ENCODE measurements at places on chromosomes 5 and 9.

GRCh38 chr9:135695642-135696041, 3.6 kb downstream of the SOHLH1 start:
- no peak for DNase-seq

GRCh38 chr5:5887833-5888232, 465.4 kb downstream of the ICE1 start:
- no peak for DNase-seq

- DNase-seq, result no peak
Measured at GRCh38 chr5:173735691-173736090, 119.2 kb upstream of the BOD1 start.

- no peak for DNase-seq
Measured at GRCh38 chr5:142304013-142304701, 20.7 kb downstream of the SPRY4 start.

DNA sequence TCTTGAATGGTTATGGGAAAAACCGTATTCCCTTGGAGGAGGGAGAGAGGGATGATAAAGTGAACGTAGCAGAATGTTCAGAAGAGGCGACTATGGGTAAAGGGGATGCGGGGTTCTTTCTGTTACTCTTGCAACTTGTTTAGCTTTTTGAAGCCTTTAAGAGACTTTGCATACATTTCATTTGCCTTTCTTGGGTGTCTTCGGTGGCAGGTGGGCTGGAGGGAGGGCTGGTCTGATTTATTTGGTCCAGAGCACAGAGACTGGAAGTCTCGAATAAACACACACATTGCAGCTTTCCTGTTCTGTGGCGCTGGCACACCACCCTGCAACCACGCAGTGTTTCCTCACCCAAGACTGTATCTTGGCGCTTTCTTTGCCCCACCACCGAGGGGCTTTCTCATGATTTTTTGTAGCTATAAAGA, 23.2 kb downstream of the TTF1 start:
- no peak for DNase-seq

GRCh38 chr5:50623666-50624065, 42.8 kb upstream of the PARP8 start:
- DNase-seq, result no peak

DNA sequence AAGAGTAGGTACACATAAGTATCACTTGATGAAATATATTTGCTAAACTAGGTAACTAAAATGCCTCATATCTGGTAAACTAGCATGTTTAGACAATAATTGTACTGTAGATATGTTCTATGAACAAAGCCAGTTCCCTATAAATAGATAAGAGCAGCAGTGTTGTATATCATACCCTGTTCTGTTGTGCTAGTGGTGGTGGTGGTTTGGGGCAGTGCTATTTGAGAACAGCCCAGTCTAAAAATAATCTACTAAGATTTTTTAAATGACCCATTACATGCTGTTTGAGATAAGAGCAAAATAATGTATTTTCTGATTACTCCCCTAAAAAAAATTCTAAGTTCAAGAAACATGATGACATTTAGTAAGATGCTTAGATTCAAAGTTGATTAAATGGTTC, 829.2 kb upstream of the DMAC1 start:
- no peak for DNase-seq

GRCh38 chr9:98242426-98242825, 13.0 kb downstream of the TBC1D2 start:
- no peak for DNase-seq

GRCh38 chr5:105506692-105507277, 1944.2 kb upstream of the NUDT12 start:
- no peak for DNase-seq

DNA sequence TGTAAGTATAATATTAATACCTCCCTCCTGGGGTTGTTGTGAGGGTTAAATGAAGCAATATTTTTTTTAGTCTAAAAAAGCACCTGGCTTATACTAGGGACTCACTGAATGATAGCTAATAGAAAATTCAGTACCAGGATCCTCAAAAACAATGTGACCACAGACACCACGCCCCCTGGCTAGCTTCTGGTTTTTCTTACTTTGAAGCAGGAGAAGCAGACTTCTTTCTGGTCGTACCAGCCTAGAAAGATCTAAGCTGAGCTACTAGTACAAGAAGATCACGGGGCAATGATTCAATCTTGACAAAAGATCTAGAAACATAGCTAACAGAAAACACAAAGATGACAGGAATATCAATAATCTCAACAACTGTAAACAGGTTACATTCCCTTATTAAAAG, 218.5 kb upstream of the SLC30A5 start:
- DNase-seq, result no peak

GRCh38 chr5:134595458-134595838, 37.2 kb downstream of the SAR1B start:
- no peak for DNase-seq

- DNase-seq, result no peak
Measured at GRCh38 chr5:155056644-155057269, 43.2 kb downstream of the KIF4B start.

DNA sequence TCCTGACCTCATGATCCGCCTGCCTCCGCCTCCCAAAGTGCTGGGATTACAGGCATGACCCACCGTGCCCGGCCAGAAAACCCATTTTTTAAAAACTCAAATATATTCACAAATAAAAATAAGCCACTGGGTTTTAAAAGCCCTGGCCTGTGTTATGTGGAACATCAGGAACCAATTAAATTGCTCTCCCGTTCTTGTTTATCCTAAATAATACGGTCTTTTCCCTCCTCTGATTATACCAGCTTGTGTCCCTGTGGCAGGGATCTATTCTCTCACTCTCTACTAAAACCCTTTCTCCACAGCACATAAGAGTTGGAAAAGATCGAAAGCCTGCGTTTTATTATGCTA, 30.1 kb upstream of the LPAR1 start:
- no peak for DNase-seq

GRCh38 chr9:79686381-79687130, 114.8 kb downstream of the TLE4 start:
- DNase-seq, result no peak

DNA sequence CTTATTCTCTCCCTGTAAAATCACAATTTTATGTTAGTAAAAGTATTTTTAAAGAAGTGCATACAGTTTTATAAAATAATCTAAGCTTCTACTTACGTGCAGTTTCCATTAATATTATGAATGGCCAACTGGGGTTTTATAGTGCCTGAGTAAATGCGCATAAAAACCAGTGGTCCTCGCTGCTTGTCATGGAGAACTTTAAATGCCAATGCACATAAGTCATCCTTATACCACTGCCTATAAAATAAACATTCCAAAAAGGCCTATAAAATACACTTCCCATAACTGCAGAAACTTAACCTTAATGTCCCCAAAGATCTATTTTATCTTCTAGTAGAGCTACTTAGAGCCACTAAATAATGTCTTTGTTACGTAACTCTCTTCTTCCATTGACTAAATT, 28.5 kb downstream of the GFM2 start:
- DNase-seq, result no peak

DNA sequence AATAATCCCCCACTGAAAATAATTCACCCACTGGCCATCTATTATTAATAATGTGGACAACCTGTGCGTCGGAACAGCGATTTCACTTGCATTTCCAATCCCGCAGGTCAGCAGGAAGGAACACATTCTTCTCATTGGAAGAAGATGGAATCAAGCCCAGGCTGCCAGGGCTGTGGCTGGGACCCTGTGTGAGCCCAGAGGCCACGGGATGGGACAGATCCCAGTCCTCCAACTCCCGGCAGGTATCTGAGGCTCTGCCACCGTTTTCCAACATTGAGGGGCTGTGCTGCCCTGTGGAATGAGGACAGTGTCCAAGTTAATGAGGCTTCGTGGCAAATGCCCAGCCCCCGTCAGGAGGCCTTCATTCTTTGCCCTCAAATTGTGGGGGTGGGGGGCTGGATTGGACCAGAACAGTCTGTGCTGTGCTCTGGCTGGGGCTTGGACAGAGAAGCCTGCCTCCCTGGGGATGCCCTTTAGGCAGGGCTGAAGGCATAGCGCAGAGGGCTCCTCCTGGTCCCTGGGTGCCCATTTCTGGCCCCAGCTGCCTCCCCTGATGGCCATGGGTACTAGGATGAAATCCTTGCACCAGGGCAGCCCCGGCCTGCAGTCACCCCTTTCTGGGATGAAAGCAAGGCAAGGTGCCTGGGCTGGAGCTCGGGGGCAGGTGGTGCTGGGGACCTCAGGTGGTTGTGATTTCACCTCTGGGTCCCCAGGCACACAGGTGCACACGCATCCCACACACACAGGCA, 195.0 kb upstream of the PPP1R26 start:
- DNase-seq, result no peak

GRCh38 chr9:13863112-13863511, 450.8 kb downstream of the NFIB start:
- DNase-seq, result no peak

- no peak for DNase-seq
Measured at GRCh38 chr5:150671509-150672236, 10.6 kb downstream of the MYOZ3 start.

GRCh38 chr9:91549177-91549576, 125.5 kb upstream of the NFIL3 start:
- DNase-seq, result no peak

- no peak for DNase-seq
Measured at GRCh38 chr5:178428341-178429155, 161.6 kb downstream of the COL23A1 start.

GRCh38 chr5:51860532-51861018, 477.3 kb downstream of the ISL1 start:
- DNase-seq, result no peak

- DNase-seq, result no peak
Measured at GRCh38 chr9:96674906-96675538, 19.9 kb upstream of the PRXL2C start.

- no peak for DNase-seq
Measured at GRCh38 chr9:37148181-37148580, 27.8 kb downstream of the ZCCHC7 start.

- no peak for DNase-seq
Measured at GRCh38 chr9:121682926-121683515, 31.6 kb downstream of the DAB2IP start.

DNA sequence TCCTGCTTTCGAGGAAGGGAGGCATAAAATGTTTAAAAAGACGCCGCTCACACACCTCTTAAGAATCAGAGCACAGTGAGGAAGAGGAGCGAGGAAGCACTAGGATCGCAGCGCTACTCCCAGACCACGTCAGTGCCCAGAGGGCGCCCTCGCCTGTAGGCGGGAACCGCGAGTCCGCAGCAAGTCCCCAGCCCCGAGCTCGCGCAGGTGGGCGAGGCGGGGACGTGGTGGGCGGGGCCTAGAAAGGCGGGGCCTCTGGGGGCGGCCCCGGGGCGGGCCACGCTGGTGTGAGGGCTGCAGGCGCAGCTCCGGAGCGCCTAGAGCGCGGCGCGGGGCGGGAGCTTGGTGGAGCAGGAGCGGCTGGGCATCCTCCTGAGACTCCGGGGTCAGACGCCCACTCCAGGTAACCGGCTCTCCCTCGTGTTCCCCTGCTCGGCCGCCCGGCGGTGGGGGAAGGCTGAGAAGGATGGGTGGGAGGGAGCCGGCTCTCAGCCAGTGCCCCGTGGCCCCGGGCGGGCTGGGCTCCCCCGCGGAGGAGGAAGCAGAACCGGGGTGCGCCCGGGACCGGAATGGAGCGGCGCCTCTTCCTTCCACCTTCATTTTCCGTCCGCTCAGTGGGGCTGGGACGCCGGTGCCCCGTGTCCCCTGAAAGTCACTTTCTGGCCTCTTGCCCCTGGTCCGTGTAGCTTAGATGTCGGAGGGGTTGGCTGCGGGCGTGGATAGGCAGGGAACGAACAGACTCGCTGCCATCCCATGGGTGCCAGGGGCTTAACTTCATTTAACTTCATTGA, at the start of gene GCNT1:
TSS of gene GCNT1 (plus strand) at position 280 of the 791 bp plus-strand sequence. CDS start 43,200 bp downstream, outside the sequence.
- peak; percentile 90 for DNase-seq

DNA sequence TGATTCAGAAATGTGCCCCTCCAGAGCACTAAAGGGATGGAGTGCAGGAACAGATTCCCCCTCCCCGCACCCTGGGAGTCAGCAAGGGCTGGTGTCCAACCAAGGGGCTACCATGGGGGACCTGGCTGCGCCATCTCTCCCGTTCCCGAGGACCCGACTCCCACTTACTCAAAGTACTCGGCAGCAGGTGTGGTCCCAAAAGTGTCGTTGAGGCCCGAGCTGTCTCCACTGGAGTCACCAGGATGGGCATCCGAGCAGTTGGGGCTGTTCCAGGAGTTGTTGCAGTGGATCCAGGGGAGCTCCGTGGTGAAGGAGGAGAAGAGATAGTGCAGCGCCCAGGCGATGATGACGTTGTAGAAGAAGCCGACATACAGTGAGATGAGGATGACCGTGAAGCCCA, 12.9 kb downstream of the SLC6A3 start:
- peak; percentile 41 for DNase-seq

DNA sequence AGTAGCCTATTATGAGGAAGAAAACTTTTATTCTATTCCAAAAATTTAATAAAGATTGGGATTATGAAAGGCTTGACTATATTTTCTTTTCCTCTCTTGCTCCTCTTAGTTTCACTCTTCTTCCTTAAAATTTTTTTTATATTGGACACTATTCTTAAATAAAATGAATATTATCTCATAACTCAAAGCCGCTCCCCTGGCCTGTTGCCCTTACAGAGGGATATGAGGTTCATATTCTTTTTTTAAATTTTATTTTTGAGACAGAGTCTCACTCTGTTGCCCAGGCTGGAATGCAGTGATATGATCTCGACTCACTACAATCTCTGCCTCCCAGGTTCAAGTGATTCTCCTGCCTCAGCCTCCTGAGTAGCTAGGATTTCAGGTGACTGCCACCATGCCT, 106.8 kb upstream of the MPDZ start:
- no peak for DNase-seq

Data from sciatic nerve (tissue), 2 donors.